ENCODE measurements at places on chromosomes 12 and 14. TPM values are rescaled to one million over a fixed set of nuclear protein-coding genes. Genes with fewer than 3 reads are reported as not detected.

DNA sequence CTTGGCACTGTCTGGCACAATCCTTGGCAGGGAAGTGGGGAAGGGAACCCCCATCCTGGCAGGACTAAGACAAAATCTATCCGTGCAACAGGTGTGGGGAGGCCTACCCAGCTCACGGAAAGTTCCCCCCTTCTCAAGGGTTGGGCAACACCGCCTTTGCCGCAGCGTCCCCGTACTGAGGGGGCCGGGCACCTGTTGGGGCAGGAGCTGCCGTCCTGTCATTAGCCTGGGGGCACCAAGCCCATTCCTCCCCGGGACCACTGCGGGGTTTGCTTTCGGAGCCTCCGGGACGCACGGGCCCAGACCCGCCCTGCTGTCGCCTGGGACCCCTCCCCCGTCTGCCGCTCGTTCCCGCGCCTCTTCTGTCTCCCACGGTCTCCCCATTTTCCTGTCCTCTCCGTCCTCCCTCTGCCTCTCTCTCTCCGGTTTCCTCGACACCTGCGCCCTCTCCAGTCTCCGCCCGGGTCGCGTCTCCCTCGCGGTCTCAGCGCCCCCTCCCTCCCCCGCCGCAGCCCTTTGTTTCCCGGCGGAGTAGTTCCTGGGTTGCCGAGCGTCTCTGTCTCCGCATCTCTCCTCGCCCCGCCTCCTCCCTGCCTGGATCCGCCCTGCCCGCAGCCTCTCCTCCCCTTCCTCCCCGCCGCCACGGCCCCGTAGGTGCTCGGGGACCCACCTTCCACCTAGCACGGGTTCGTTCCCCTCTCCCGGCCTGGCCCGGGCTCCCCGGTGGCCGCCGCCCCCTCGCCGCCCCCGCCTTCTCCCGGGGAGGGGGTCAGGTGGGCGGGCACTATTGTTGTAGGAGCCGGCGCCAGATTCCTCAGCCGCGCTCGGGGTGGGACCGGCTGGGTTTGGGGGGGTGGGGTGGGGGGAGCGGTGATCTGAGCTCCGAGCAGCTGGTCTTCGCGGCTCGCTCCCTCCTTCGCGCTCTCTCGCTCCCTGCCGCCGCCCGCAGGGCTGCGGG lies at the start of gene CACNB3:
CACNB3 (plus strand) TSS at position 624 of the 958 bp plus-strand sequence. CDS start 434 bp downstream, outside the sequence.
- DNase-seq = peak; percentile 50

Gene PPP4R4
- total RNA-seq = 2.0 TPM

GRCh38 chr14:51443195-51444018 lies 203.4 kb downstream of the TMX1 start:
- no peak for DNase-seq

- no peak for DNase-seq
Measured at GRCh38 chr12:5592310-5592709, 160.4 kb downstream of the NTF3 start.
